ENCODE measurements at places on chromosomes 4 and X.

- no peak for DNase-seq
These were observed 118.9 kb downstream of the SORCS2 start for GRCh38 chr4:7311205-7311604.

- DNase-seq, result no peak
These were observed 205.5 kb upstream of the ARSJ start for GRCh38 chr4:114184901-114185300.

- DNase-seq, result no peak
These were observed 26.1 kb downstream of the RBM46 start for GRCh38 chr4:154807042-154807630.

DNA sequence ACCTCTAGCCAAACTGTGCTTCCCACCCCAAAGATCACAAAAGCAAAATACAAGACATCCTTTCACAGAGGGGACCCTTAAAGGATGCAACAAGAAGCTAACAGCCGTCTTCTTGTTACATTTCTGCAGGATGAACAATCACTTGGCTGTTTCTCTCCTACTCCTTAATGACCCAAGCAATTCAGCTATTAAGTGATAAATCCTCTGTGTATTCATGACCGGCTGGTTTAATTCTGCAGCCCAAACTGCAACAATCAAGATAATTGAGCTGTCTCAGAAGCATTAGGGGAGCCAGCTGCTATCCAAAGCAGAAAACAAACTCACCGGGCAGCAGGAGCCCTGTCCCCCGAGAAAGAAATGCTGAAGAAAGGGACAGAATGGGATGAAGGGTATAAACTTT, 85.9 kb upstream of the ACSL4 start:
- no peak for DNase-seq

DNA sequence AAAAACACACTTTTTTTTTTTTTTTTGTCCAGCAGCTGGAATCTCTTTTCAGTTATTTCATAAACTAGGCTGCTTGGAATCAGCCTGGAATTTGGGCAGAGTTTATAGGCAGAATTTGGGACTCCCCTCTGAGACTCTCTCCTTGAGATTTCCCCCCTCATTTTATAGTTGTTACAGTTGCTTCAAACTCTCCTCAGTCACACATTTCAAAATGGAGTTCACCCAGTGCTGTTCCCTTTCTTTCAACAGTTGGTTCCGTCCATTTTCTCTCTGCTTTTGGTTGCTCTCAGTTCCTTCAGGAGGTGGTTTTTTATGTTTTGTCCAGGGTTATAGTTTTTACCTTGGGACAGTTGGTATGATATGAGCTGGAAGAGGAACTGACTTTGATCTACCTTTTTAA, 27.5 kb downstream of the NSD2 start:
- DNase-seq, result no peak

- DNase-seq, result no peak
These were observed 59.8 kb upstream of the PPP1R2C start for GRCh38 chrX:42837747-42838146.

DNA sequence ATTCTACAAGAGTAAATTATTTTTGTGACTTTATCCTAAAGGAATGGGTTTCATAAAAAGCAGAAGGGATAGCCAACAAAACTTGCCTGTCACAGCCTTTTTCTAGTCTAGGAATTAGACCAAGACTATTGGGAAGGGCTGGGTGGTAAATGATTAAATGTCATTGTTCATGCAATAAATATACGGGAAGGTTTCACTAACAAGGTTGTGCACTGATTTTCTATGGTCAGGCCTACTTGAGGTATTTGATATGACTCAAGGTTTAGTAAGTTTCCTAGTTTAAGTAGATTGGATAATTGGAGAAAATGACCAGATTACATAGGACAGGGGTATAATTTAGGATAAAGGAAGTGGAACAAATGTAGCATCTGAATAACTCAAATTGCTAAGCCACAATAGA, 249.1 kb upstream of the BMP3 start:
- no peak for DNase-seq

DNA sequence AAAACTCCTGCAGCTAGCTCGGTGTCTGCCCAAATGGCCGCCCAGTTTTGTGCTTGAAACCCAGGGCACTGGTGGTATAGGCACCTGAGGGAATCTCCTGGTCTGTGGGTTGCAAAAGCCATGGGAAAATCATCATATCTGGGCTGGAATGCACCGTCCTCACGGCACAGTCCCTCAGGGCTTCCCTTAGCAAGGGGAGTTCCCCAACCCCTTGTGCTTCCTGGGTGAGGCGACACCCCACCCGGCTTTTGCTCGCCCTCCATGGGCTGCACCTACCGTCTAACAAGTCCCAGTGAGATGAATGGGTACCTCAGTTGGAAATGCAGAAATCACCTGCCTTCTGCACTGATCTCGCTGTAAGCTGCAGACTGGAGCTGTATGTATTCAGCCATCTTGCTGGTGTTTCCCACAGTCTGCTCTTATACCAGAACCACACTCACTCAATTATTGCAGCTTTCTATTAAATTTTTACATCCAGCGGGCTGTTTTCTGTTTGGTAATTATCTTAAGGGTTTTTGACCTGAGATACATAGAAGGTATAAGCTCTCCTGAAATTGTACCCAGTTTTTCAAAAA, 36.7 kb upstream of the NPNT start:
- no peak for DNase-seq

DNA sequence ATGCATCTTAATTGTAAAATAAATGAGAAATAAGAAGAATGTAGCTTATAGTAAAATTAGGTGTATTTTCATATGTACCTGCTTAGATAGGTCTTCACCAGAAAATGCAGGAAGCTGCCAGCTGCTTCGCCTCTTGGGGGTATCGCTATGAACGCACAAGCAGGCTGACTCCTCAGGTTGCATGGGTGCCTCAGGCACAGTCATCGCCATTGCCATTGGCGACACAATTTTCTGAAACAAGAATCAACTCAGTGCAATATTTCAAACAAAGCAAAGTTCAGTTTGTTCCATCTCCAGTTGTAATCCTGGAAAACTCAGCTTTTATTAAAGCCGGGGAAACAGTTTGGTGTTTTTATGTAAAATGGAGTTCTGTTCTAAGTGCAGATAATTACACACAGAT, 29.7 kb downstream of the STOX2 start:
- DNase-seq, result no peak

DNA sequence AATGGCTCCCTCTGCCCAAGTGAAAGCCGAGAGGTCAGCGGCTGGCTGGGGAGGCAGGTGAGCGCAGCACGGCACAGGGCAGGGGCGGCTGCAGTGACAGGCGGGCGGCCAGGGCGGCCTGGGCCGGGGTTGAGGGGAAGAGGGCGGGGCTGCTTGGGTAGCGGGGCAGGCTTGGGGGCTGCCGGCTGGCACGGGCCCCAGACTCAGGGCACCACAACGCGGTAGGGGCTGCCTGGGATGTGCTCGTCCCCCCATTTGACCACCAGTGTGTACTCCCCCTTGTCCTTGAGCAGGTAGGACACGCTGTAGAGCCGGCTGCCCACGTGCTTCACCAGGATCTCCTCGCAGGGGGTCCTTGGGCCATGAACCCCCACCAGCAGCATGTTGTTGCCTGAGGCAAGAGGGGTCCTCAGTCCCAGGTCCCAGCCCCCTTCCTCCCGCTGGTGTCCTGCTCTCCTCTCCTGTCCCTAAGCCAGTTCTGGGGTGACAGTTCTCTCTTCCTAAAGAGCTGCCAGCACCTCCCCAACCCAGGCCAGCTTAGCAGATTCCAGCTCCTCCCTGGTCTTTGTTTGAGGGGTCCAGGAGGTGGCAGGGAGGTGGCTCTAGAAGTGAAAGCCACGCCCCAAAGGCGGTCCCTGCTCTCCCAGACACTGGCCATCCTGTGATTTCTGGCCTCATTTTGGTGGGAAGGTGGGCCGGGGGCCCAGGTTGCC, 25.6 kb downstream of the FLNA start:
- no peak for DNase-seq

DNA sequence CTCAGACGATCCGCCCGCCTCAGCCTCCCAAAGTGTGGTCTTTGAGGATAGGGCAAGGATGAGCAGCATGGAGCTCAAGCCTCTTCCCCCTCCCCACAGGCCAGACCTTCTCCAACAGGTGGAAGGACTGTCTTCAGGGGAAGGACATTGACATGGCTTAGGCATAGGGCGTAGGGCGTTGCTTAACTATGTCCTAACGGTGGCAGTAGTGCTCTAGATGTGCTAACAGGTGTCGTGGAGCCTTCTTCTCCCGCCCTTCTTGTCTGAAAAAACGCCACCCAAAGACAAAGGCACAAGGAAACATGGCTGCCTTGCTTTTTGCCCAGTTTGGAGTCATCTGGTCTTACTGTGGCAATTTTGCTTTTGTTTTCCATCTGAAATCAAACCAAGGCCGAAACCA, 219.8 kb downstream of the OR13H1 start:
- no peak for DNase-seq

DNA sequence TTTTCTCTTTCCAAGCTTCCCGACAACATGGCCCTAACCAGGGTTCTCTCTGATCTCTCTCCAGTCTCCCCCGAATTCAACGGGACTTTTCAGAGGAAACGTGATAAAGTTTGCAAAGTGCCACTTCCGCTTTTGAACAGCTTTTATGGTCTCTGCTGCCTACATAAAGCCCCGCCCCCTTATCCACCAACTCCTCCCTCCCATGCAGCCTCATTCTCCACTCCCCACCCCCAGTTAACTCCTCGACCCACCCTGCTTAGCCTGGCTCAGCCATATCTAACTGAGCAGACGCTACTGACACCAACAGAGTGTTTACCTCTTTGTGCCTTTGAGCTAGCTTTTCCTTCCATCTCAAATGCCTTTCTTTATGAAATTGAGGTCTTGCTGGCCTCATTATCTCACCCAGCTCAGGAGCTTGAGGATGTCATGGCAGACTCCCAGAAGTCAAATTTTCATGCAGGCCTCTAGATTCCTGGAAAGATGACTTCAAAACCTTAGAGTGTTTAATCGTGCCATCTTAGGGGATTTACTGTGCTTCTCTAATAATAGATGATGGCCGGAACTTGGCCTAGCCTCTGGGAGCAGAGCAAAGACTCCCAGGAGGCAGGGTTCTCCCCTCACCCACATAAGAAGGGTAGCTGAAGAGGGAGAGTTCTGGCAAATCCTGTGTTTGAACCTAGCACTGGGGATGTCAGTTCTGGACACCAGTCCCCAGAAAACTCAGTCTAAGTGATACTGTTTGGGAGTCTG, 606.0 kb downstream of the BCOR start:
- DNase-seq, result no peak

DNA sequence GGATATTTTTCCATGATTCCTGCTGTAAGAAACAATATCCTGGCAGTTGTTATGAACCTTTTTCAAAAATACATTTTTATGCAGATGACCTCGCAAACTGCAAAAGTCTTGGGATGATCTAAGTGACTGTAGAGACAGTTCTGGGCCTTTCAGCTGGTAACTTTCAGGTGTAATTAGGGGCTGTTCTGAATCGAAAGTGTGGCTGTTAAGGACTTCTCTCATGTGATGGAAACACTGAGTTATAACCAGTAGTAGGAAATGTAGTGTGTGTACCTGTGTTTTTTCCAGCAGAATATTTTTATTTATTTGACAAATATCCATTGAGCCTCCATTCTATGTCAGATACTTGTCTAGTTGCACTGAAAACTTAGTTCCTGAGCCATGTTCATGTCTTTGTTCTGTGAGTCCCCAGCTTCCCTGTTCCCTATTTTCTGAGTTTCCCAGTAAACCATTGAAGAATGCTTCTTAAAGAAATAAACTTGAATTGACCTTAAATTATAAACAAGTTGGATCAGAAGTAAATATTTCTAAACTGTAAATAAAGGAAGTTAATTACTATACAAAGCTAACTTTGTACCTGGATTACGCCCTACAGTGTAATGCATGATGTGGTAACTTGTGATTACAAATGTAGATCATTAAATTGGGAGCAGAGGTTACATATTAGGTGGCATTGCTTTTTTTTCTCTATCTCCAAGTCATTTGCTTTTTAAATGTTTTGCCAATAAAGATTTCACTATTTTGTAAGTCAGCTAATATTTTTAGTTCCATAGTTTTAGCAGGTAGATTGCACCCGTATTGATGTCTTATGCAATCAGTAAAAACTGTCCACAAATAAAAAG, 33.7 kb upstream of the HPGD start:
- DNase-seq, result no peak

DNA sequence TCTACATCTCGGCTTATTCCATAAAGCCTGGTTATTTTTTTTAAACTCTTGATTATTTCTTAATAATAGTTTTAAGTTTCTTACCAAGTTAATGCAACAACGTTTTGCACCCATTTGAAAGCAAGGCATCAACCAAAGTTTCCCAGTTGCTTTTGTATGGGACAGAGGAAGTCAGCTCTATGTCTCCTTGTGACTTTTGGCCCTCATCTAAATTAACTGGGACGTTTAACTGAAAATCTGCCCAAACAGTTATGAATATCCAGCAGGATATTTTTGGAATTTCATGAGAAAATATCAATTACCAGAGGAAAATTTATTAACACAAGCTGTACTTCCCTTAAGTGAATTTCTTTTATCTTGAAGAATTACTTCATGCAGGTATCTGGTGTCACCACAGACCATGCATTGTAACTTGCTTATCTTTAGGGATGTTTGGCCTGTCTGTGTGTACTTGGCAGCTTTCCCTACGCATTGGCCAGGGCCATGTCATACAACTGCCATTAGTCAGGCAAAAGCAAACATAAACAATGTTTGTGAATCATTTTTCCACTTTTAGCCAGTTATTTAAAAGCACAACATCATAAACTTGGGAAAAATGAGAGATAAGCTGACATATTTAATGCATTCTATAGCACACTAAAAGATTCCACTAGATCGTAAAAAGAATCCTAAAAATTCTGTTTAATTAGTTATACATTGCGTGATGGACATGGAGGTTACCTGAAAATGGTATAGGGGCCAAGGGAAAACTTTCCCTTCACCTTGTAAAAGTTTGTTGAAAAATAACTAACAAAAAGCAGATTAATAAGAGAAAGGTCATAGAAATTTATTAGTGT, 101.4 kb upstream of the PDE5A start:
- no peak for DNase-seq

- no peak for DNase-seq
These were observed 185.7 kb upstream of the HS3ST1 start for GRCh38 chr4:11614426-11614825.

GRCh38 chr4:83112231-83112630, 2.3 kb downstream of the PLAC8 start:
- DNase-seq, result no peak

DNA sequence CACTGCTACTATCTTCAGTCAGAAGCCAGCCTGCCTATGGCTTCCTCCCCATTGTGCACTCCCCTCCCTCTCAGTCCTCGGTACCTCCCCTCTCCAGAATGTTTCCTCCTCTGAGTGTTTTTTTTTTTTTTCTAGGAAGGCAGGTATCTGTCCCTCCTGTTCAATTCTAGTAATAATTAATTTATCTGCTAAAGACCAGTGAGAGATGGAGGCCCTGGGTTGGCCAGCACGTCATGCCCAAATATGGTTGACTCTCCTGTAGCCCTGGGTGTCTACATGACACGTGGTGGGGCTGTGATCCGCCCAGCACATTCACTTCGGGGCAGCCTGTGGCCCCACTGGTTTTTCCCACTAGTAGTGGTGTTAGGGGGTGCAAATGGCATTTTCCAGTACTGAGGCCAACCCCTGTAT, 1.8 kb downstream of the FLNA start:
- no peak for DNase-seq

- no peak for DNase-seq
These were observed 58.5 kb downstream of the TENM3 start for GRCh38 chr4:182301736-182302135.

GRCh38 chrX:9821572-9821971, 35.3 kb downstream of the SHROOM2 start:
- DNase-seq, result no peak

All from occipital lobe (tissue), 3 donors.